ENCODE measurements at places on chromosomes 1 and 21.

GRCh38 chr1:52919051-52919722 lies 2.4 kb downstream of the ECHDC2 start:
- DNase-seq, result no peak

DNA sequence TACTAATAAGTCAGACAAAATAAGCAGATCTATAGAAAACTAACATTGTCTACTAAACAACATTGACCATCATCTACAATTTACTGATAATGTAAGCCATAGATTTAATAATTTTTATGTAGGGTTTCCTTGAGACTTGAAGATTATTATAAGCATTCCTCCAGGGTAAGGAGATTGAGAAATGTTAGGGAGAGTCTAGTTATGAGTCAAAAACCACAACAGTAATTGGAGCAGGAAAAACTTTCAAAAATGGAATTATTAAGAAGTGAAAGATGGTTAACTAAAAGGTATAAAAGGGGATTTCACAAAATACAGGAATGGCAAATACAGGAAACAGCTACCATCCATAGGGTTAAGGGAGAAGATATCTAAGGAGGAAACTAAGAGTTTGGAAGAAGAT lies 12.4 kb upstream of the UHMK1 start:
- no peak for DNase-seq

GRCh38 chr1:231935856-231936255 lies 309.3 kb downstream of the DISC1 start:
- peak; percentile 92 for DNase-seq

- DNase-seq, result peak; percentile 38
Observed at GRCh38 chr1:159207774-159208173, 3.1 kb downstream of the ACKR1 start.
